Activated CD4-positive, alpha-beta T cell treated with anti-CD3 and anti-CD28 coated beads for 4 hours (primary cell): ENCODE measurements at places on chromosomes 2 and 18.

GRCh38 chr2:102915128-102915527 lies 153.3 kb downstream of the TMEM182 start:
- DNase-seq: no peak

DNA sequence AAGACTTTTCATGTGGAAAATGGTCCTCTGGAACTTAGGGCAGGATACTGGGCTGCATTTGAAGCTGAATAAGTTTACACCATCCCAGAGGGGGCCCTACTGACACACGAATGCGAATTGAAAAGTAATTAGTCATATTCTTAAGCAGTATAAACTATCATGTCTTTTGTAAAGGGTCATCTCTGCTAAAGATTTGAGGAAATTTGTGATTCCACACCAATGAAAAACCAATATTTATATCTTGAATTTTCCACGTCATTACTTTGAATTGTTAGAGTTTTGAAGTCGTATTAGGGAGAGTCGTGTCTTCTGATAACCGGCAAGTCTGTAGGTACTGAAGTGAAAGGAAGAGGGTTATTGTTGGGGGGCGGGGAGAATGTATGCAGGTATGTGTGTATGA lies 4.1 kb upstream of the OTX1 start:
- no peak for DNase-seq

- DNase-seq: no peak
Observed at GRCh38 chr18:34494359-34494696, 215.8 kb upstream of the DTNA start.

- DNase-seq: no peak
Observed at GRCh38 chr2:235002198-235003095, 50.6 kb downstream of the SH3BP4 start.

- no peak for DNase-seq
Observed at GRCh38 chr2:62175728-62176127, 20.2 kb upstream of the B3GNT2 start.

GRCh38 chr2:86358957-86359356 lies 21.5 kb upstream of the REEP1 start:
- no peak for DNase-seq

DNA sequence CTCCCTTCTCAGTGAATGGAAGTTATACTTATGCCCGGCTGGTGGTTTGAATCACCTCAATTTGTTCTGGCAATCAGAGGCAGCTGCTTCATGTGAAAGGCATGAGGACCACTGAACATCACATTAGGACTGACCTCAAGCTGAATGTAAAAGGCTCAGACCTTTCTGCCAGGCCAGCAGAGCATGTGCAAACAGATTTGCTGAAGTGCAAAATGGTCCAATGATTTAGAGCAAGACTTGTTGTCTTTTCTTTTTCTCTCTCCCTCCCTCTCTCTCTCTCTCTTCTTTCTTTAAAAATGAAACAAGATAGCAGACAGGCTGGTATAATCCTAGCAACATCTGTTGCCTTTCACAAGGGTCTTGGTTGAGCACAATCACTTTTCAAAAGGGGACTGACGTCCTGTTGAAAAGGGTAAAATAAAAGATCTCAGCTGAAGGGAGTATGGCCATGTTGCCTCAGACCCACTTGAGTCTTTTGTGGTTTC lies 13.3 kb upstream of the CDH7 start:
- no peak for DNase-seq

GRCh38 chr2:32095671-32096070 lies 32.3 kb downstream of the SPAST start:
- DNase-seq: no peak

GRCh38 chr2:124755386-124755785 lies 730.3 kb downstream of the CNTNAP5 start:
- DNase-seq: no peak

DNA sequence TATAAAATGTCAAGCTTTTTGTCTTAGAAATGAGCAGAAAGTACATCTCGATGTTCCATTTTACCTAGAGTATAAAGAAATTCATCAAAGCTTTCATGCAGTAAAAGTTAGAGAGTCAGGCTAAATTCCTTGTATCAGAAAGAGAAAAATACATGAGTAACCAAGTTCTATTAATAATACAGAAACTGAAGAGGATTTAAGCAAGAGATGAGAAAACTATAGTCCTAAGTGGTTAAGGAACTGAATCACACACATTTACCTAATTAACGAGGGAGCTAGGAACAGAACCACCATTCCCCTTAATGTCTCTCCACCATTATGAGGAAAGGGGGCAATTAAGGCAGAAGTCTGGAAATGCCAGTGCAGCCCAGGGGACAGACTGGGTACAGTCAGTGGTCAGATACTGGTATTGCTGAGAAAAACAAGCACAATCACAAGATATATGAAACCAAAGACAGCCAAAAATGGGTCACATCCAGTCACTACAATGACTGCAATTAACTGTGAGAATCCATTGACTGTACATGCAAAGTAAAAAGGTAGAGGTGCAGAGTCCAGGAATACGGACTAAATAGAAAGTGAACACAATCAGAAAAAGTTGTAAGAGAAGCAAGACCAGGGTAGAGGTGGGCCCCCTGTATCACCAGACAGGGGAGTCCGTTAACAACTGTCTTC lies 23.9 kb downstream of the MAP4K3 start:
- no peak for DNase-seq

DNA sequence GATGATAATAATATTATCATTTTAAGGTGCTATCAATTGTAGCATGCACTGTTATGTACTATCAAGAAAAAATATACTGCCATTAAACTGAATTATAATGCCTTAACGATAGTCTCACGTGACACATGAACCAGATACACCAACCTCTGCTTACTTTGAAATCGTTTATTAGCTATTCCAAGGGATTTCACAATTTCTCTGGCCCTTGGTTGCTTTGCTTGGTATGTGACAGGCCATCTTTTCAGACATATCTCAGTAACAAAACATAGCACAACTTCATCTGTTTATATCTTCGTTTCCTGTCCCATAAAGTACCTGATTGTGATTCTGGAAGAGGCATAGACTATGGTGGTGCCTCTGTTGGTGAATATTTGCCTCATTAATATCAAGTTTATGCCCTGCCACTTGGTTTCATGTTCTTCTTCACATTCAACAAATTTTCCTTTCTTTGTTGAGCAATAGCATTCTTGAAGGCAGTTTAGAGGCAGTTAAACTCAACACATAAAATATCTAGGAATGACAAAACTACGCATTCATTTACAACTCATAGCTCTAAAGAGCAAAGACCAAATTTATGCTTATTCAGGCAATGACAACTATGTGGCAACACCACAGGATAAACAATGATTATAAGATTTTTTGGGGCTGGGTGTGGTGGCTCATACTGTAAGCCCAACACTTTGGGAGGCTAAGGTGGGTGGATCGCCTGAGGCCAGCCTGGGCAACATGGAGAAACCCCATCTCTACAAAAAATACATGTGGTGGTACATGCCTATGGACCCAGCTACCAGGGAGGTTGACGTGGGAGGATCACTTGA lies 84.3 kb downstream of the MCFD2 start:
- no peak for DNase-seq

DNA sequence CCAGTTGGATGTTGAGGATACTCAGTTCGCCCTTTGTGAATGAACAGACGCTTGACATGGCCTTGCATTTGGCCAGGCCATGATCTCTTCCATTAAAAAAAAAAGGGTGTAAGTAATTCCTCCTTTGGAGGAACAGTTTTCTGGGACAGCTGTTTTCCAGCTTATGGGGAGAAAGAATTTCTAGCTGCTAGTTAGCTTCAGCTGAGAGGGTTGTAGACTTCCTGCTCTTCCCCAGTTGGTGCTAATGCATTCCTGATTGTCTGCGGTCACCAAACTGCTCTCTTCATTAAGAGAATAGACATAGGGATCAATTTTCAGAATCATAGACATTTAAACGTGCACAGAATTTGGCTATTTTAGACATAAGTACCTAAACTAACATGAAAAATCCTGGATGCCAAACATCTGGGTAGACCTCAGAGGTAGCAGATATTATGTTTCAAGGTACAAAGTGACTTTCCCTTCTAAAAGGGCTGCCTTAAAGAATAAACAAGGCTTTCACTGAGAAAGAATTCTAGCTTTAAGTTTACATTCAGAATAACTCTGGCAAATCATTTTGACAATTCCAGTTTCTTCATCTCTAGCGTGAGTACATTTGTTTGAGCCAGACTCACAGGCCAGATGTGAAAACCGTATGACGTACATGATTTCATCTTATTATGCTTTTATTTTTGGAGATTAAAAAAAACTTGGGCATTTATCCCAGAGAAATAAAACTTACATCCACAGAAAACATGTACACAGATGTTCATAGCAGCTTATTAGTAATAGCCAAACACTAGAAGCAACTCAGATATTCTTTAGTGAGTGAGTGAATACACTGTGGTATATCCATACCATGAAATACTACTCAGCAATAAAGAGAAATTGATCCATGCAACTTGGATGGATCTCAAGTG lies 71.2 kb downstream of the MAIP1 start:
- no peak for DNase-seq

GRCh38 chr18:57214976-57215375 lies 68.1 kb downstream of the BOD1L2 start:
- DNase-seq: no peak

DNA sequence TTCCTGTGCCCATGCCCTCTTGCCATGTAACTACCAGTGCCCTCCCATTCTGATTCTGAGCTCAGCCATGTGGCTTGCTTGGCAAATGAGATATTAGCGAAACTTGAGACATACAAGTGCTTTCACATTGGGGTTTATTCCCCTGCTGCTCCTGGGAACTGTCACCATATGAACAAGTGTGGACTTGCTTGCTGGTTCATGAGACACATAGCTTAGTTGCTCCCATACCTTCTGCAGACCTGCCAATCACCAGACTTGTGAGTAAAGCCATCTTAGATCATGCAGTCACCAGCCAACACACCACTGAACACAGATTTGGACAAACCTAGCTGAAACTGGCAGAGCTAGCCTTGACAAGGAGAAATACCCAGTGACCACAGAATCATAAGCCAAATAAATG lies 155.1 kb downstream of the SS18 start:
- no peak for DNase-seq

GRCh38 chr2:48127612-48128191 lies 221.4 kb upstream of the FBXO11 start:
- no peak for DNase-seq

DNA sequence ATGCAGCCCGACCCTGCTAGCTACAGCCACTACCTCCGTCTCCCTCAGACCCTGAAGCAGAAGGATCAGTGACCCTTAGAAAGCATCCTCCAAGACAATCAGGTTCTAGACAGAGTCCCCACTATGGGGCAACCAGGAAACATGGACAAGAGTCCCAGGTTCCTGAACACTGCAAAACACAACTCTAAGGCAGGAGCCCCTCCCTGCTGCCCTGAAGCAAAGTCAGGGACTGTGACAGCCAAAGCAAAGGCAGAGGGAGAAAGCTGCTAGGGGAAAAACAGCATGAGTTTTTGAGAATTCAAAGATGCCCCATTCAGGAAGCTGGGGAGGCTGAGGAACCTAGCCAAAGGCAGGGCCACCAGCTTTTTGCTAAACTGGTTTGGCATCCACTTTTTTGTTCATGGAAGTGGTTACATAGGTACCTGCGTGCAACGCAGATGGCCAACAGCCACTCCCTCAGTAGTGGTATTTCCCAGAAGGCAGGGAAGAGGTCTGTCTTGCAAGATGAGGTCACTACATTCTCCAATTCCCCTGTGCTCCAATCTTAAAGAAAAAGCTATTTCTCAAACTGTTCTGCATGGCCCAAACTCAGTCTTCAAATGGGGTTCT lies 33.2 kb downstream of the MYO5B start:
- no peak for DNase-seq

- DNase-seq: no peak
Observed at GRCh38 chr2:97726261-97727064, 13.1 kb downstream of the ZAP70 start.

DNA sequence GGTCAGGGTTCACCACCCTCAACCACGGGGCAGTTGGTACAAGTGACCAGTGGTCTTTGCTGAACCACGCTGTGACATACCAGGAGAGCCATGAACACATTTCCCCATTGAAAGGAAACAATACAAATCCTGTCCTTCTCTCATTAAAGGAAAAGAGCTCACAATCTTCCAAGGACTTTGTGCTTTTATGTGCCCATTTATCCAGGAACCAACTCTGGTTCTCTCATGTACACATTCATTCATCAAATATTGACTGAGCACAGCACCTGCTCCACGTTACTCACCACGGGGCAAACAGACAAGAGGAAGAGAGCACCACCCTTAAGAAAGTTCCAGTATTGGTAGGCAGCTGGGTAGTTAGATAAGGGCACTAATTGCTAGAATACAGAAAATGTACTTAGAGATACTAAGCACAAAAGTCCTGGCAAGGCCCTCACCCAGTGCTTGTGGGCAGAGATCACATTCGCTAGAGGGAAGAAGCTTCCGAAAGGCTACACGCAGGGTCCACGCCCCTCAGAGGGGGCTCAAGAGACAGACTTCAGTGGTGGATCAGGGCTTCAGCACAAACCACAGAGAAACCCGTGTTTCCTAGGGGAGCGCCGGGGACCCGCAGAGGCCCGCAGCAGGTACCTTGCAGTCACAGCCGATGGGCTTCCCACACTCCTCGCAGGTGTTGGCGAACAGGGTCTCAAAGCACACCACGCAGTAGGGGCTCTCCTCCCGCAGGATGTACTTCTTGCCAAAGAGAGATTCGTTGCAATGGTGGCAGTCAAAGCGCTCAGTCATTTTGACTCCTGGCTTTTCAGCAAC lies 12.9 kb downstream of the FHL2 start:
- no peak for DNase-seq

DNA sequence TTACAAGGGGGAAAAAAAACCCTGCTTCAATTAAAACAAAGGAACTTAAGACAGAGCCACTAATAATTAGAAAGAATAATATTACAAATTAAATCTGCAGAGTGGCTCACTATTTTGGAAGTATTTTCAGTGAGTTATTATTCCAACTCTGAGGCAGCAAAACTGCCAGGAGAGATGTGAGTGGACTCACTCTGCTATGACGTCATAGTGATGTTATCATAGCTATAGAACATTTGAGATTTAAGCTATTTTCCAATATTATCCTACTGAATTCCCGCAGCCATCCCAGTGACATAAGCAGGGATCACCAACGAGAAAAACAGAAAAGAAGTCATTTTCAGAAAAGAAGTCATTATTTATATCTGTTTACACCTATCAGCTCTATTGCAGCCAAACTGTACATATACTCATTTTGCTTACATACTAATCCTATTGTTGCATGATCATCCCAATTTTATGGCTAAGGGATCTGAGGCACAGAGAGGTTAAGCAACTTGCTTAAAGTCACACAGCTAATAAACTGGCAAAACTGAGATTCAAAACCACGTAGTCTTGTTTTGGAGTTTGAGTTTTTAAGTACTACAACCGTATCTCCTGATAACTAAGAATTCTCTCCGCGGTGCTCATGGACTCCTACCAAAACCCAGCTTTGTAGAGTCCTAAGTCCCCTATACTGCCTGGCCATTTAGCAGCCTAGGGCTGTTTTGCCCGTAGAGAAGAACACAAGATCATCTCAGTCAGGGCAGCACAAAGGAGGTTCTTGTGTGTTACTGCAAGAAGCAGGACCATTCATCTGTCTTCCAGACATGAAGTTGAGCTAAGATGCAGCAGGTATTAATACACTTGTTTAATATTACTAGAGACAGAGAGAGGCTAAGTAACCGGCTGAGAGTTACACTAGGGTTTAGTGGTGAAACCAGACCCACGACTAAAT lies 299.8 kb downstream of the TCF4 start:
- DNase-seq: no peak
